ENCODE measurements at places on chromosomes 12 and 14.

- DNase-seq: no peak
Measured at GRCh38 chr12:57224973-57225679, 4.4 kb upstream of the SHMT2 start.

DNA sequence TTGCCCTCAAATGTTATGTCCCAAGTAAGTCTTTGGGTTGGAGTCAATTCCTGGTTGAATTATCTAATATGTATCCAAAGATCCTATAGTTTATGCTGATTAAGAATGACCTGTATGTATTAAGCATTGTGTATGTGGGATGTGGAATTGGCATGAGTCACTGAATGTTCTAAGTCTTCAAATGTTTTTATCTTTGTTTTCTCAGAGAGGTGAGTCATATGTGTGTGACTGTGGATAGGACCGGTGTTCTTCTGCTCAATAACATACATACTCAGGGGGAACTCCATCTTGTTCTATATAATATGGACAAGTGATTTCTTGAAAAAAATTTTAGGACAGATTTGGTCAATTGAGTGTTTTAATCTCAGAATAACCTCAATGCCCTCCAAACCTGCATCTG, 57.9 kb downstream of the NAV3 start:
- no peak for DNase-seq

DNA sequence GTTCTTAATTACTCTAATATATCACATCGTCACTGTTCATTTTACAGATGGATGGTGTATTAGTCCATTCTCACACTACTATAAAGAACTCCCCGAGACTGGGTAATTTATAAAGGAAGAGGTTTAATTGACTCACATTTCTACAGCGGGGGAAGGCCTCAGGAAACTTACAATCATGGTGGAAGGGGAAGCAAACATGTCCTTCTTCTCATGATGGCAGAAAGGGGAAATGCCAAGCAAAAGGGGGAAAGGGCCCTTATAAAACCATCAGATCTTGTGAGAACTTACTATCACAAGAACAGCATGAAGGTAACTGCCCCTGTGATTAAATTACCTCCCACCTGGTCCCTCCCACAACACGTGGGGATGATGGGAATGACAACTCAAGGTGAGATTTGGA, 6.5 kb downstream of the TMBIM4 start:
- DNase-seq: no peak

DNA sequence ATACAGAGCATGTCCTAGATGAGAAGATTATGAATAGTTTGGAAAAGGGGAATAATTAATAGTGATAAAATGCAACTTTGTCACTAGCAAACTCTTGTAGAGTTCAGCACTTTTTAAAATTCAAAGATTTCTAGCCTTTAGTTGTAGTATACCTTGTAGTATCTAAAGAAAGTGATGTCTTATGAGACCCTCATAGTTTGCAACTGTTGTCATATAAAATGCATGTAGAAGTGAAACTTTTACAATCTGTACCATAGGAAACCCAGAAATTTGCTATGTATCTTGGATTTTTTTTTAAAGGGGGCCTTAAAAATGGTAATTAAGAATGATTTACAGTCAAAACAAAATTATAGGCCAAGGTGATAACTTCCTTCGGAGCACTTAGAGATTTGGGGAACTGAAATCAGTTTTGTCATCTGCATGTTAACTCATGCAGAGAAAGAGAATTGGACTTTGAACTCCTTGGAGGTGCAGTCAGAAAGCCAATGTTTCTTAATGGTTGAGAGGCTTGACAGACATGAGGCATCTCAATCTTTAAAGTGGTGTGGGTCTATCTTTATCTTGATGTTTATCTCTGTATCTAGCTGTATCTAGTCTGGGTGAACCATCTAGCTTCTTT, 1.3 kb downstream of the LRRK2 start:
- no peak for DNase-seq

DNA sequence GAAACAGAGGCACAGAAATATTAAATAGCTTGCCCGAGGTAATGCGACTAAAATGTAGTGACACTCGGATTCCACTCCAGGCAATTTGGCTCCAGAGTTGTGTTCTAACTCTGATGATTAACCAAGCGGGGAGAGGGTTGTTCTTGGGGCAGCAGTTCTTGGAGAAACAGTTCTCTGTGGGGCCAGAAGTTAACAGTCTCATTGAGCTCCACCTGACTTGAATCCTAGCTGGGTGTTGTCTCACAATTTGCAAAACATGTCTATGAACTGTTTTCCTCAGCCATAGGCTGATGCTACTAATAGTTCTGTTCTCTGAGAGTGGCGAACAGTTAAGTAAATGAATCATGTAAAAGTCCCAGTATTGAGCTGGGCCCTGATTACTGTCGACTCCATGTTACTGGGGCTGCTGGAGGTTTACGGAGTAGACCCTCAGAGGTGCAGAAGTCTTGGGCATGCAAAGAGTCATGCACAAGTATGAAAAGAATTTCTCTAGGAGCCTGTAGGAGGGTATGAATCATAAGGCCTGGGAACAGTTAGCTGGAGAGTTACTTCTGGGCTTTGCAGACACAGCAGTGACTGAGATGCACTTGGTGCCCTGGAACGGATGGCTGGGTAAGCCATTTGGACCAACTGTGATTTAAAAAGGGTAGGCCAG, 15.4 kb upstream of the NIN start:
- DNase-seq: no peak

- DNase-seq: peak; percentile 69
Measured at GRCh38 chr12:92561543-92561899, 141.3 kb upstream of the PLEKHG7 start.

GRCh38 chr14:89473989-89474388, 57.0 kb upstream of the FOXN3 start:
- no peak for DNase-seq

- no peak for DNase-seq
Measured at GRCh38 chr12:100795174-100795799, 711 bp downstream of the ANO4 start.

DNA sequence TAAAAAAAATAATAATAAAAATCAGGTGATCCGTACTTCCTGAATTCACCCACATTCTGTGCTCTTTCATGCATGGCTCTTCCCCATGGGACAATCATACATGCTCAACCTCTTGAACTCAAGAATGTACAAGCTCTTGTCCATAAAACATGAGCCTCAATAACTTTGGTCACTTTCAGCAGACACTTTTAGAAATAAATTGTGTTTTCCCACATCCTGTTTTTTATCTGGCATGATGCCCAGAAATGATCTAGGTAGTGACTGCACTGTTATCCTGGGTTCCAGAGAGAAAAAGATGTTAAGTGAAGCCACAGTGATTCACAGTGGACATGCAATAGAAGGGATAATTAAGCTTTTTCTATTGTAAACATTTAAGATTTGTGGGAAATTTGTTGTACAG, 537.6 kb upstream of the TMEM132C start:
- DNase-seq: no peak

- DNase-seq: no peak
Measured at GRCh38 chr12:50620109-50620977, 115.6 kb downstream of the DIP2B start.

- DNase-seq: no peak
Measured at GRCh38 chr12:120101617-120102016, 14.9 kb downstream of the RAB35 start.

DNA sequence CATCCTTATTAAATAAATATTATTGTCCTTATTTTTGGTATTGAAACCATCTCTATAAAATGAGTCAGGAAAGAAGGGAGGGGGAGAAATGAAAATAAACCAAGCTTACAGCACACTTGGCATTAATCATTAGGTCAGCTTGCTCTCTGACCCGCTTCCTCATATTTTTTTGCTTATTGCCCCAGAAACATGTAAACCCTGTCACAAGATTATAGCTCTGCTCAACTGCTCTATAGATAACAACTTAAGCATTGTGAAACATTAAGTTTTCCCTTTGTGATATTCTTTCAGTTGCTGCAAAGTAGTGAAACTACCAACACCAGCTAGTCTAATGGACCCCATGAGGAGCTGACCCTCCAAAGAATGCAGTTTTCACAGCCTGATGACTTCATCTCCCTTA, 819.5 kb downstream of the SLC16A7 start:
- no peak for DNase-seq

DNA sequence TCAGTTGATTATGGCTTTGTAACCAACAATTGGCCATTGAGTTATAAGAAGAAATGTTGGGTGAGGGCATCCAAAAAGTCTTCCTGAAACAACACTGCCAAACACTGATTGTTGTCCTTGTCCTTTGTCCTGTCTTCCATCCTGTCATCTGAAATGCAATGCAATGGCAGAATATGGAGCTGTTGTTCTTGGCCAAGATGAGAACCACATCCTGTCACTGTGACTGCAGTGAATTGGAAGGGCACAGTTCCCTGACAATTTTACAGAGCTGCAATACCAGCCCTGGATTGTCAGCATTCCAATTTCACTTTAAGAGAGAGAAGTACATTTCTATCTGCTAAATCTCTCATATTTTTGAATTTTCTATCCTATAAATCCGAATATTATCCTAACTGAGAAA, 613.3 kb downstream of the FLRT2 start:
- no peak for DNase-seq

DNA sequence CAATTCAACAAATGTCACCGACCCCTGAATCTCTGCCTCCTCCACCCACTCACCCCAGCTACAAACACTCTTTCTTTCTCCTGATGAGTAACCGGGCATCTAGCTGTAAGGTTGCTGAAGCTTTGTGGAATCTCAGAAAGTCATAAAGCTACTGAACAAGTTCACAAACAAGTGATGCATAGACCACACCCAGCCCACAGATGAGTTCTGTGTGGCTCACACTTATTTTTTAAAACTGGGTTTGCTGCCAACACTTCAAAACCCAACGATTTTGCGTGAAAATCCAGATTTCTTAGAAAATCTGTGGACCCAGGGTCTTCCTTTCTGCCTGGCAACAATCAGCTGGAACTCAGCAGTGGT, 96.1 kb downstream of the APAF1 start:
- DNase-seq: no peak

DNA sequence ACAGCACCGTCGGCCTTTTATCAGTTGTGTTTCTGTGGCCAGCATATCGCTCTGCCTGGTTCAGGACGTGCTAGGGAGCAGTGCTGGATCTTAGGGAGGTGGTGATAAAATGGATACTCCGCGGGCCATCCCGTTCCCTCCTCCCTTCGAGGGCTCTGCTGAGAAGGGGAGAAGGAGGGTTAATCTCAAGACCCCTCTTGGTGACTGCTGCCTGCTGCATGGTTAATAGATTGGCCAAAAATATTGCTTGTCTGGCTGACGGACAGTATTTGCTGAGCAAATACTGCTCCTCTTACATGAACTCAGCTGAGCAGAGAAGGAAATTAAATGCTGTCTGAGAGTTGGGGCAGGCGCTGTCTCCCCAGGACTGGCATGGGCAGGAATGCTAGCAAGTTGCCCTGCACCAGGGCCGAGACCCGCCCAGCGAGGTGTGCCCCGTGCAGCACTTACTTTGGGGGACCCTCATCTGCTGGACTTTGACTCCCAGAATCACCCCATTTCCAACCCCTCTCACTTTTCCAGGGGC, 1.2 kb downstream of the FBRSL1 start:
- DNase-seq: peak; percentile 58

DNA sequence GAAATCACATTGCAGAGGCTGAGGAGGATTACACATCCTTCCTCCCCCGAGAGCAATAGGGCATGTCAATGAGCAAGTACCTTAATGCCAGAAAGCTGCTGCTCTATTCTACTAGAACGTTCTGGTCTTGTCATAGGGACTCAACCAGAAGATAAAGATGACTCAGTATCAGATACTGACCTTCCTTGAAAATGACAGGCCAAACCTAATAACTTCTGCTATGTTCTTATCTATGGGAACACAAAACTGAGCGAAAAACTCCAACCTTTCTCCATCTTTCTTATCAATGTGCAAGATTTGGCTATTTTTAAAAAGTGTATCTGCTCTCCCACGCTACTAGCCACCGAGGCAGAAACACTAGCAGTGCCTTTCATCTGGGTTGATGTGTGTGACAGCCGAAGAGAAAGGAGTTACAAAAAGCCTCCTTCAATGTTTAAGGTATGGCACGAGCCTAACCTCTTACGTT, 5.5 kb downstream of the CCDC92 start:
- DNase-seq: no peak

DNA sequence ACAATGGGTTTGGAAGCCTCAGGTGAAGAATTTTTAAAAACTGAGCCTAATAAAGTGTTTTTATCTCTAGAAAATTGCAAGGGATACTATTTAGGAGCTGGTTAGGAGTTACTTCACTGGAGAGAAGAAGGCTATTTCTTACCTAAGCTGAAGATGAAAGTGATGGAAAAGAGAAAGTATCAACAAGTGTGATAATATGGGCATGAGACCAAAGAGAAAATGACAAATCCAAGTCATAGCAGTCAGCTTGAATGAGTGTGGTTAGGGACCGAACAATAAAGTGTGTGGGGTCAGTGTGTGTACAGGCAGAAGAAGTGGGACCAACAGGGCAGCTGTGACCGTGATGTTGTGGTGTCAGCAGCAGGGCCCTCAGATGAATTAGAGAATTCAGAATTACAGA, 24.2 kb upstream of the ADAMTS20 start:
- no peak for DNase-seq

DNA sequence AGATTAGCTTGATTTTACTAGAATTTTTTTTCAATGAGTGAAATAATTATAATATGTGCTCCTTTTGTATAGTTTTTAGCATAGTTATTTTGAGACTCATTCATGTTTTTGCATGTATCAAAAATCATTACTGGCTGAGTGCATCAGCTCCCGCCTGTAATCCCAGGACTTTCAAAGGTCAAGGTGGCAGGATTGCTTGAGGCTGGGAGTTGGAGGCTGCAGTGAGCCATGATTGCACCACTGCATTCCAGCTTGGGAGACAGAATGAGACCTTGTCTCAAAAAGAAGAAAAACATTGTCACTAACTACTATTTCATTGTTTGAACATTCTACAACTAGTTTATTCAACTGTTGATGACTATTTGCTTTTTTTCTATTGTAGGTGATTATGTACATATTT, 802.7 kb downstream of the SLC16A7 start:
- DNase-seq: no peak

DNA sequence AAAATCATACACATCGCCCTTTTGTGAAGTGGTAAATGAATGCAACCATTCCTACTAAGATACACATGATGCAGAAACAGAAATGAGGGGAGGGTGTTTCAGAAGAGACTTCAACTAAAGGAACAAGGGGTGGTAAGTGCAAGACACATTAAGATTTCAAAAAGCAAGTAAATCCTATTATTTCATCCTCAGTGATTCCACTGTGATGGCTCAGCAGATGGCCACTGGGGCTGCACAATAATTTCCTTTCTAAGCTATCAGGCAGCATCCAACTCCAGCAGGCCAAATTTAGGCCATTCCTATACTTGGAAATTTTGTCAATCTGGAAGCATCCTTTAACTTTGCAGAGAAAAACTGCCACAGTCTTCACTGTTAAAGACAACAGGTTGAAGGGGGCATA, 272.4 kb downstream of the NELL2 start:
- no peak for DNase-seq

- no peak for DNase-seq
Measured at GRCh38 chr12:78864403-78864869, at the start of gene SYT1. SYT1 (plus strand) TSS chr12:78864774.

- DNase-seq: no peak
Measured at GRCh38 chr12:12178559-12178958, 88.3 kb downstream of the LRP6 start.

GRCh38 chr12:67741270-67741669, 92.7 kb downstream of the DYRK2 start:
- DNase-seq: no peak
